ENCODE measurements at places on chromosomes 5 and 9. TPM values are rescaled to one million over a fixed set of nuclear protein-coding genes. Genes with fewer than 3 reads are reported as not detected.

DNA sequence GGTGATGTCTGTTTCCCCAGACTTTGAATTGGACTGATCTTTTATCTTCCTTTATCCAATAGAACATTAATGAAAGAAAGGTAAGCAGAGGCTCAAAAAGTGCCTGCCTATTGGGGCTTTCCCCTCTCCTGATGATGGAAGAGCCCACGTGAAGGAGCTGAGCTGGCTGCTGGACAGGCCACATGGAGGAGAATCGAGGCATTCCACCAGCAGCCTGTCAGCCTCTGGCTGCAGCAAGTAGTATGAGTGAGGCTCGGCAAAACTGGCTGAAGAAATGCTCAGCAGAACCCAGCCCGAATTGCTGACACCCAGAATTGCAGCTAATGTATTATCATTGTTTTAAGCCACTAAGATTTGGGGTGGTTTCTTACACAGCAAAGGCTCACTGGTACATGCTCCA, 66.5 kb upstream of the STC2 start:
- DNase-seq: no peak

GRCh38 chr5:87774804-87775203, 362.1 kb upstream of the CCNH start:
- no peak for DNase-seq

- no peak for DNase-seq
These were observed 191.1 kb downstream of the BNC2 start for GRCh38 chr9:16679327-16679821.

Gene PCDHB12
- total RNA-seq: not detected

Gene ISL1
- total RNA-seq: not detected

Gene NEUROG1
- total RNA-seq: not detected

Gene MEIKIN
- total RNA-seq: not detected

Gene KIF4B
- total RNA-seq: not detected

DNA sequence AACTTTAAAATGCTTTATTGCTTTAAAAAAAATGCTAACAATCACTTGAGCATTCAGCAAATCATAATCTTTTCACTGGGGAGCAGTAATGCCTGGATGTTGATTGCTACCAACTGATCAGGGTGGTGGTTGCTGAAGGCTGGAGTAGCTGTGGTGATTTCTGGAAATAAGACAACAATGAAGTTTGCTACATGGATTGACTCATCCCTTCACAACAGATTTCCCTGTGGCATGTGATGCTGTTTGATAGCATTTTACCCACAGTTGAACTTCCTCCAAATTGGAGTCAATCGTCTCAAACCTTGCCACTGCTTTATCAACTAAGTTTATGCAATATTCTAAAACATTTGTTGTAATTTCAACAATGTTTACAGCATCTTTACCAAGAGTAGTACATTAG, 83.3 kb downstream of the MLLT3 start:
- no peak for DNase-seq

- no peak for DNase-seq
These were observed 22.4 kb downstream of the EFCAB9 start for GRCh38 chr5:172216345-172216744.

DNA sequence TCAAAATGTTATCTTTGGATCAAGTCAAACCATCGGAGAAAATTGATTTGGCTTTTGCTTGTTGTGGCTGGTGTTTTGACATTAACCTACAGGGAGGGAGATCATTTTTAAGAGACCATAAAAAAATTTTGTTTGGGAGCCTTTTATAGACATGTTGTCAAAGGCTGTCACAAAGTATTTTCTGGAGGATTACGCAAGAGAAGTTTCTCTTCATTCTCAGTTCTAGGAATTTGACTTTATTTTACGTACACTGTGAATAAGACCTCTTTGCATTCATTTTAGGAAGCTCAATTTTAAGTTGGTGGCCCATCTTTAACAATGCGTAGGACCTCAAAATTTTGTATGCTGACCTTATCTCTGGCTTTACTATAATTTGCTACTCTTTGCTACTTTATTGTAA, 50.2 kb upstream of the SLC44A1 start:
- DNase-seq: no peak

GRCh38 chr5:41522193-41522786, 11.9 kb upstream of the PLCXD3 start:
- DNase-seq: no peak

DNA sequence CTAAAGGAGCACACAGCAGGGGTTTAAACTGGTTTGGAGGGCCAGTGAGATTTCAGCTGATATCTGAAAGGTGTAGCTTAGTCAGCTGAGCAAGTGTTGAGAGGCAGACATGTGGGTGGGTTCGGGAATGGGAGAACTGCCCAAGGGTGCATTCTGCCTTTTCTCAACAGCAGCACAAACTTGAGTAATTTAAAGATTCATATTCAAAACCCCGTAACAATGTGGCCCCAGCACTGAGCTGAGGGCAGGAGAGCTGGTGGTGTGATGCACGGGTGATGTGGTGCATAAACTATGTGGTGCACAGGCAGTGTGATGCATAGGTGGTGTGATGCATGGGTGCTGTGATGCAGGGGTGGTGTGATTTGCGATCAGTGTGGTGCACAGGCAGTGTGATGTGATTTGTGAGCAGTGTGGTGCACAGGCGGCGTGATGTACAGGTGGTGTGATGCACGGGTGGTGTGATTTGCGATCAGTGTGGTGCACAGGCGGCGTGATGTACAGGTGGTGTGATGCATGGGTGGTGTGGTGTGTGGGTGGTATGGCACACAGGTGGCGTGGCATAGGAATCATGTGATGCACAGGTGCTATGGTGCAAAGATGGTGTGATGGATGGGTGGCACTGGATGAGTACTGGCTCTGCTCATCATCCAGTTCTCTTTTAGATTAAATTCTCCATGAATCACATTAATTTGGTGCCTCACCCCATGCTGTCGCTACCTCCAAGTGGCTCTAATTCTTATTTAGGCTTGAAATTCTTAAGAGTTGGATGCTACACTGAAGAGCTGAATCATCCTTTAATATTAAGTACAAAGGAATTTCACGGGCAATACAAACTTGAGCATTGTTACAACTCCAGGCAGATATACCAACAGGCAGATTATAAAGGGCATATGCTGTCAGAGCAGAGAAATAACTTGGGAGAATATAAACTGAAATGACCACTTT, 53.6 kb downstream of the DAP start:
- DNase-seq: no peak

DNA sequence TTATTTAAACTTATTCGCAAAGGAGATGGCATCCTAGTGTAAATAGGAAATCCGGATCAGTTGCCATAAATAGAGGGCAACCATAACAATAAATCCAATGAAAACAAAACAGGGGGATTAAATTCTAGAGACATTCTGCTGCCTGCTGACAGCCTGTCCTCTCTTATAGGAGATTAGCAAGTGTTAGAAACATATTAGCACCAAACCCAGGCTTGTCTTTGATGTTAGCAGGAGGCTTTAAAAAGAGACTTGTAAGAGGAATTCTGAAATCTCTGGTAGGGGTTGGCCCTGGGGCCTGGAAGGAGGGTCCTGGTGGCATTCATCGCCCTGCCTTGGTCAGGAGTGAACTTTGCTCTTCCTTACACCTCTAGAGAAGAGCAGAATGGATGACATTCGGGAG, 21.6 kb downstream of the NDST1 start:
- no peak for DNase-seq

Gene FOXD4L3
- not detected for total RNA-seq

Gene OGN
- not detected for total RNA-seq

Gene ARL14EPL
- not detected for total RNA-seq

DNA sequence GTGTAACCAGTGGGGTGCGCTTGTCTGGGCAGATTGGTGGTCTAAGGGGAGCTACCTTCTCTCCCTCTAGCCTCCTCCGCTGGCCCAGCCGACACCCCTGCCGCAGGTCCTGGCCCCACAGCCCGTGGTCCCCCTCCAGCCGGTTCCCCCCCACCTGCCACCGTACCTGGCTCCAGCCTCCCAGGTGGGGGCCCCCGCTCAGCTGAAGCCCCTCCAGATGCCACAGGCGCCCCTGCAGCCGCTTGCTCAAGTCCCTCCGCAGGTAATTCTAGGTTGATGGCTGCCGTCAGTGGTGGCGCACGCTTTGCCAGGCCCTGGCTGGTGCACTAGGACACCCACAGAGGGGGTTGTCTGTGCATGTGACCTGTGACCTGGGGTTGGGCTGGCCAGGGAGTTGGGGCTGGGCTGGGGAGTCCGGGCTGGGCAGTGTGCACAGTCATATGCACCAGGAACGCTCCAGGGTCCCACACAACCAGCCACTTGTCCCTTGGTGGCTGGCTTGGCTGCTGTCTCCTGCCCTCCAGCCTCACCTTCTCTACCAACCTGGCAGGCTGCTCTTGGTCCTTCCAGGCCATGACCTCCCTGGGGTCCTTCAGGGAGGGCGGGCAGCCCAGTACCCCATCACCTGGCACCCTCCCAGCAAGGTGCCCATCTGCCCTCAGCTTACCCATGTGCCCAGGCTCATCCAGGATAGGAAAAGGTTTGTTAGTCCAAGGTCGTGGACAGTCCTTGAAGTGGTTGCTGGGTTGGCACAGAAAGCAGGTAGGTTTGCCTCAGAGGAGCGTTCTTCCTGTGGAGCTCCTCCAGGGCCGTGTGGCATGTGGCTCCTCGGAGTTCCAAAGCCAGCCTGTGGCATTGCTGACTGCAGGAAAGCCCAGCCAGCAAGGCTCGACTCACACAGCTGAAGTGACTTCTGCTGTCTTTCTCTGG, 73.2 kb downstream of the WNK2 start:
- no peak for DNase-seq

- DNase-seq: no peak
These were observed 479.1 kb downstream of the CCDC171 start for GRCh38 chr9:16031971-16032370.

Gene CMBL
- 1.2 TPM for total RNA-seq

- no peak for DNase-seq
These were observed 160.7 kb downstream of the CACNA1B start for GRCh38 chr9:138038244-138038671.

Gene ANKRD55
- not detected for total RNA-seq

Gene BTNL8
- total RNA-seq: not detected

Gene NSD1
- total RNA-seq: 64.8 TPM

DNA sequence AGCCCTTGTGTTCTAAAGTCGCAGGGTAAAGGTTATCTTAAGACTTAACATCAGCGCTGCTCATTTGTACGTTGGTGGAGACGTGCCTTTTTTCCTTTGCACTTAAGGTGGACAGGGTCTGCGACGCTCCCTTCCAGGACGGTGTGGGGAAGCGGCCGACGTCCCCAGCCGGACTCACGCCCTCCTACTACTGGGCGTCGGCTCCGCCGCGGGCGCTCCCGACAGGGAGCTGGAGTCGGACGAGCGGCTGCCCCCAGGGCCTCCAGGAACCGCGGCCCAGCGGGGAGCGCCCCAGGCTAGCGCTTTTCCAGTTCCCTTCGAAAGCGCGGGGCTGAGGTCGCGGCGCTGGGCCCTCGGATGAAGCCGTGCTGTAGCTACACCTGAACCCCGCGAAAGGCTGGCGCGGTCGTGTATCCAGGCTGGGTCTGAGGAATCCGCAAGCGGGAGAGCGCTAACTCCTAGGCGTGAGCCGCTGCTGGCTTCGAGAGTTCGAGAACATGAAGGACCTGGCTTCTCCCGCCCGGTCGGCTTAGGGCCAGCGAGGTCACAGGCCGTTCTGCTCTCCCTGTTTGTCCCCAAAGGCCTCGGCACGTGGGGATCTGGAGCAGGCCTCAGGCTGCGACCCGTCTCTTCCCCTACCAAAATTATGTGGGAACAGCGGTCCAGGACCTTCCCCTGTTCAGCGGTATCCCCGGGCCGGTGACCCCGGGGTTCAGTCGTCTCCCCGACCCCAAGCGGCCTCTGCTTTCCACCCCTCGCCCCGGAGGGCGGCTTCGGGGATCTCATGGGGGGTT, 3.8 kb upstream of the DMRT3 start:
- no peak for DNase-seq

DNA sequence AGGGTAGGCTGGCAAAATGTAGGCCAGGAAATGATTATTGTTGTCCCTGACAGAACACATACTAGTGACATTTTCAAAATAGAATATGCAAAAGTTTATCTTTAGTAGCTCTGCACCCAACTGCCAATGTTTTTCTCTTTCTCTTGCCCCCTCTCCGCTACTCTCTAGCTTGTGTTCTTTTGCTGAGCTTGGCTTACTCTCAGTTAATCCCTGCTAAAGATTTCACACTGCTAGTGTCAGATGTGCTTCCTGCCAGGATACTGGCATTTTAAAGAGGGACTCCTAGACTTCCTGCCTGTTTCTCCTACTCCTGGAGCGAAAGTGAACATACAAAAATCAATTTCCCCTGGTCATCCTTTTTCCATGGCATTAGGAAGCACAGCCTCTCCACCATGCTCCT, 260.5 kb downstream of the ARRDC3 start:
- no peak for DNase-seq

DNA sequence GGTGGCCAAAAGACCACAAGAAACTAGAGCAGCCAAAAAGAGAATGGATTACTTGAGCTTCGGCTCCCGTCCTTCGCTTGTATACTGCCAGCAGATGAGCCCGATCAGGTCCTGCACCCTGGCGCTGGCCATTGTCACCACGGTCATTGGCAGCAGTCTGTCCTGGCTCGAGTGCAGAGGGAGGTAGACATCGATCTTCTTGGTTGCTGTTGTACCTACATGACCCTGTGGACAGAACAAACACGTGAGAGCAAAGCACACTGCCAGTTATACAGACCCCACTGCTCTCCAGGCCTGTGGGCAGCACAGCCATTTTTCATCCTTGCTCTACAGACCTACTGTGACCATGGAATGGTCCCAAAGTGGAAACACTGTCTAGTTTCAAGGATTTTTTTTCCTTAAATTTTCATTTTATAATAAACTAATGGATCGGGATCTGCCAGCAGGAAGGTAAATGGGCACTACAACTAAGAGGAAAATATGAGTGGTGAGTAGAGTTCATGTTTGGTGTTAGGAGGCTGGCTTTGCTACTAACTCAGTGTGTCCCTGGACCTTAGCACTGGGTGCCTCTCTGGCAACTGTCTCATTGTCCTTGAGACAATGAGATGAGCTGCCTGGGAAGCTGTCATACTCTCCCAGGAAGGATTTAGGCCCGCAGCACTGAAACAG, 121.4 kb downstream of the MAPKAP1 start:
- DNase-seq: no peak

GRCh38 chr9:113185271-113185670, 34.5 kb downstream of the SLC31A2 start:
- DNase-seq: no peak

- DNase-seq: no peak
These were observed 192.1 kb upstream of the CLINT1 start for GRCh38 chr5:158051036-158051435.

All from activated CD8-positive, alpha-beta T cell treated with anti-CD3 and anti-CD28 coated beads for 36 hours (primary cell).